ENCODE measurements at places on chromosomes 2 and 18. TPM values are rescaled to one million over a fixed set of nuclear protein-coding genes. Genes with fewer than 3 reads are reported as not detected.

CHCHD5 gene
- 62.0 TPM for polyA plus RNA-seq

SCN2A gene
- polyA plus RNA-seq: 0.03 TPM

STK16 gene
- polyA plus RNA-seq: 36.9 TPM

CD207 gene
- 0.04 TPM for polyA plus RNA-seq

FSIP2 gene
- 0.07 TPM for polyA plus RNA-seq

CEBPZOS gene
- polyA plus RNA-seq: 69.2 TPM

NT5DC4 gene
- not detected for polyA plus RNA-seq

ACVR1C gene
- polyA plus RNA-seq: not detected

SPC25 gene
- 25.1 TPM for polyA plus RNA-seq

DNAJC27 gene
- 2.3 TPM for polyA plus RNA-seq

AP1S3 gene
- 42.9 TPM for polyA plus RNA-seq
